T-helper 17 cell (primary cell): ENCODE measurements at places on chromosomes 16 and 17. TPM values are rescaled to one million over a fixed set of nuclear protein-coding genes. Genes with fewer than 3 reads are reported as not detected.
A peak's percentile ranks its signal among the peaks of the same experiment; 100 is the strongest.

GRCh38 chr17:1953831-1954230 lies 71.3 kb downstream of the RTN4RL1 start:
- no peak for DNase-seq
- H3K36me3 ChIP-seq = no peaks in the 10 kb centered on the region
- H3K27ac ChIP-seq = no peak overlapping the region

The TVP23A gene
- total RNA-seq = not detected

DNA sequence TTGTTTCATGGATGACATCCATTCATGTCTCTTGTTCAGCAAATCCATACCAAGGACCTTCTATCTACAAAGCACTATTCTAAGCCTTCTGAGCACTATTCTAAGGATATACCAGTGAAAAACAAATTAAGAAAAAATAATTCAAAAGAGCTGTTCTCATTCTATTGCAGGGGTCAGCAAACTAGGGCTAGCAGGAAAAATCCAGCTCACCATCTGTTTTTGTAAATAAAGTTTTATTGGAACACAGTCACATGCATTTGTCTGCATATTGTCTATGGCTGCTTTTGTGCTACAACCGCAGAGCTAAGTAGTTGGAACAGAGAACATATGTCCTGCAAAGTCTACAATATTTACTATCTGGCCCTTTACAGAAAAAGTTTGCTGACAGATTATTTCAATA lies 222.7 kb upstream of the DYNLRB2 start:
- H3K27me3 ChIP-seq = peaks cover 56% of the 10 kb centered on the region
- DNase-seq = no peak
- H3K27ac ChIP-seq = no peak overlapping the region
- H3K36me3 ChIP-seq = no peaks in the 10 kb centered on the region

The ASPA gene
- total RNA-seq = not detected

GRCh38 chr17:44375196-44376017 lies 11.8 kb upstream of the FAM171A2 start:
- H3K36me3 ChIP-seq = no peaks in the 10 kb centered on the region
- DNase-seq = no peak
- no peak overlapping the region for H3K27ac ChIP-seq

The MAP2K3 gene
- 73.0 TPM for total RNA-seq

DNA sequence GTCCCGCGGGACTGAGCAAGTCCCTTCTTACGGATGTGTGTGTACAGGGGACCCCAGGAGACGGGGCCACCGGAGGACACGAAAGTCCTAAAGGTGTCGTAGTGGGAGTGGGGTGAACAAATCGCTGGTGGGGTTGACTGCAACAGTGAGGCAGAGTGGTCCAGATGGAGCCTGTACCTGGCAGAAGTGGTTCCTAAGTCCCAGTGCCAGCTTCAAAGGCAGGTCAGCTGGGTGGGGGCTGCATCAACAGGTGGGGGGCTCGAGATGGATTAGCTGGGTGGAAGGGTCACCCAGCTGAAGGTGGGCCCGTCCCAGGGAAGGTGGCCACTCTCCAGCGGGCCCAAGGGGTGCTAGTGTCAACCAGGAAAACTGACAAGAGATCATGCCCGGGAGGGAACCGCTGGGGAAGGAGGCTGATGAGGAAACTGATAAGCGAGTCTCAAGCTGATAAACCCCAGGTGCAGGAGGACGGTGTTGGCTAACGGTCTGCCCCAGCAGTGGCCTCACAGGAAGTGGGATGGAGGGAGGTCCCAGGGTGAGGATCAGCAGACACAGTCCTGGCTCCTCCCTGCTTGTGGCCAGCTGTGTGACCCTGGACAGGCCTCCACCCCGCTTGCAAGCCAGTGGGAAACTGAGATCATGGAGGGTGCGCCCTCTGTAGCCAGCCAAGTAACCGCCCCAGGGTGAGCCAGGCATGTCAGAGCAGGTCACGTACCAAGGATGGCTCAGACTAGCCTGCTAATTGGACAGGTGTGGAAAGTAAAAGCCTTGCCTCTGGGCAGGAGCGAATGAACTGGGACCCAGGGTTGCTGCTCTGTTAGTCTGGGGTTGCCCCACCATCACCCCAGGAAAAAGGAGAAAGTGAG lies 1.0 kb downstream of the ORAI3 start:
- peaks cover 29% of the 10 kb centered on the region for H3K4me1 ChIP-seq
- no peaks in the 10 kb centered on the region for H3K27me3 ChIP-seq
- H3K27ac ChIP-seq = no peak overlapping the region
- H3K36me3 ChIP-seq = no peaks in the 10 kb centered on the region
- no peak for DNase-seq

- no peak overlapping the region for H3K4me3 ChIP-seq
- H3K4me1 ChIP-seq = peaks cover 4% of the 10 kb centered on the region
- H3K27me3 ChIP-seq = no peaks in the 10 kb centered on the region
- no peaks in the 10 kb centered on the region for H3K36me3 ChIP-seq
Measured at GRCh38 chr17:235831-236640, 54.6 kb upstream of the DOC2B start.

The KRT20 gene
- total RNA-seq = not detected

DNA sequence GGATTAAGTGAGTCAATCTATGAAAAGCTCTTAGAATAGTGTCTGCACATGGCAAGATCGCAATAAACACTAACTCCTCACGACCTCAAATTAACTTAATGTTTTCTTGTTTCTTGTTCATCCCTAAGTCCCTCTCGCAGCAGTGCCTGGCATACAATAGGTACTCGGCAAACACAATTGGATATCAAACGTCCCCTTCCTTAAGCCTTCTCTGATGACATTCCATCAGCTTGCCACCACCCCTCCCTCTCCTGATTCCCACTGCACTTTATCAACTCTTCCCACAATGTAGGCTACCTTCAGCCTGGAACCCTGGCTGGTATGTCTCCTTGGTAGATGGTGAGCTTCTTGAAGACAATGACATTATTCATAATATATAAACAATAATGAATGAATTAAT lies 33.3 kb downstream of the CCDC42 start:
- H3K4me3 ChIP-seq = no peak overlapping the region
- H3K27me3 ChIP-seq = peaks cover 35% of the 10 kb centered on the region
- H3K36me3 ChIP-seq = peaks cover 2% of the 10 kb centered on the region

The NSMCE1 gene
- 35.1 TPM for total RNA-seq

GRCh38 chr16:87143661-87144121 lies 173.5 kb downstream of the C16orf95 start:
- no peak for DNase-seq
- H3K4me1 ChIP-seq = no peaks in the 10 kb centered on the region
- H3K36me3 ChIP-seq = peaks cover 3% of the 10 kb centered on the region
- no peak overlapping the region for H3K4me3 ChIP-seq
- no peak overlapping the region for H3K27ac ChIP-seq

The LAT gene
- 193 TPM for total RNA-seq

GRCh38 chr17:66511135-66511534 lies 208.7 kb downstream of the PRKCA start:
- no peaks in the 10 kb centered on the region for H3K27me3 ChIP-seq
- H3K4me1 ChIP-seq = peaks cover 38% of the 10 kb centered on the region
- no peaks in the 10 kb centered on the region for H3K36me3 ChIP-seq
- DNase-seq = no peak
- H3K27ac ChIP-seq = peak overlapping the region; percentile 41

- peaks cover 3% of the 10 kb centered on the region for H3K4me1 ChIP-seq
- DNase-seq = no peak
- no peaks in the 10 kb centered on the region for H3K36me3 ChIP-seq
- H3K27ac ChIP-seq = no peak within 1 kb of the TSS
- H3K27me3 ChIP-seq = peaks cover 12% of the 10 kb centered on the region
Measured at GRCh38 chr16:72172105-72173034, at the start of gene PMFBP1. Gene PMFBP1, minus strand, starts transcription at chr16:72172155. Its CDS starts 947 bp downstream, at chr16:72171208.

The TBX2 gene
- total RNA-seq = not detected

GRCh38 chr16:83952940-83953795 lies at the start of gene OSGIN1:
Gene OSGIN1, plus strand, starts transcription at chr16:83953240. Its CDS starts 4,432 bp downstream, at chr16:83957672.
- no peaks in the 10 kb centered on the region for H3K36me3 ChIP-seq
- H3K27ac ChIP-seq = no peak within 1 kb of the TSS
- H3K27me3 ChIP-seq = peaks cover 28% of the 10 kb centered on the region

- no peak overlapping the region for H3K27ac ChIP-seq
- no peak for DNase-seq
- peaks cover 13% of the 10 kb centered on the region for H3K4me1 ChIP-seq
- no peaks in the 10 kb centered on the region for H3K27me3 ChIP-seq
Measured at GRCh38 chr17:50518384-50519023, 10.3 kb downstream of the MYCBPAP start.

GRCh38 chr17:64938925-64939474 lies 19.7 kb upstream of the LRRC37A3 start:
- no peak for DNase-seq
- peaks cover 12% of the 10 kb centered on the region for H3K27me3 ChIP-seq
- peak overlapping the region; percentile 47 for H3K27ac ChIP-seq
- H3K4me3 ChIP-seq = no peak overlapping the region

DNA sequence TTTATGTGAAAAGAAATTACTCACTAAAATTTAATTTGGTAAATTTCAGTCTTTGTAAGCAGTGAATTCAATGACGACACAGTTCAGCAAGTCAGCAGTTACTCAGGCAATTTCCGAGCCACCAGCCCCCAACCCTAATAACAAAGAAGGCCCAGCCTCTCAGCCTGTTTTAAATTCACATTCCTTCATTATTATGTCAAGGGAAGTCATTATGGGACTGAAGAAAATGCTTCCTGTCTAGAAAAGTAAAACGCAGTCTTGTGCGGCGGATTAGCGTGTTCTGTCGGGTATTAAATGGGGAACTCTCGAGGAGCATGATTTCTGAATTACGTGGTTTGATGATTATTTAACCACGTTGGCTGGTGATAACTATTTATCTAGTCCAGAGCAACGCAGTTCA lies 177.6 kb downstream of the AIPL1 start:
- H3K27ac ChIP-seq = no peak overlapping the region
- H3K27me3 ChIP-seq = peaks cover 53% of the 10 kb centered on the region
- no peaks in the 10 kb centered on the region for H3K36me3 ChIP-seq
- DNase-seq = no peak
- H3K4me1 ChIP-seq = no peaks in the 10 kb centered on the region
- H3K4me3 ChIP-seq = no peak overlapping the region

The TCAP gene
- total RNA-seq = 1.5 TPM

- H3K27me3 ChIP-seq = peaks cover 17% of the 10 kb centered on the region
- no peak for DNase-seq
- H3K27ac ChIP-seq = no peak overlapping the region
- peaks cover 2% of the 10 kb centered on the region for H3K36me3 ChIP-seq
Measured at GRCh38 chr17:51322390-51323029, 62.2 kb downstream of the UTP18 start.

DNA sequence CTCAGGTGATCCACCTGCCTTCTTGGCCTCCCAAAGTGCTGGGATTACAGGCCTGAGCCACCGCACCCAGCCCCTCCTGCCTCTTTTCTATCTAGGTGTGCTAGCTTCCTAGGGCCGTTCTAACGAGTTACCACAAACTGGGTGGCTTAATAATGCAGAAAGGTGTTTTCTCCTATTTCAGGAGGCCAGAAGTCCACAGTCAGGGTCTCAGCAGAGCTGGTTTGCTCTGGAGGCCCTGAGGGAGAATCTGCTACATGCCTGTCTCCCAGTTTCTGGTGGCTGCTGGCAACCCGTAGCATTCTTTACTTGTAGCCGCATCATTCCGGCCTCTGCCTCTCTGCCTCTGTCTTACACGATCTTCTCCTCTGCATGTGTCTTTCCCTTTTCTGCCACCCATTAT lies 89.2 kb downstream of the NTN1 start:
- H3K27ac ChIP-seq = no peak overlapping the region
- no peak overlapping the region for H3K4me3 ChIP-seq
- peaks cover 19% of the 10 kb centered on the region for H3K27me3 ChIP-seq
- H3K36me3 ChIP-seq = peaks cover 2% of the 10 kb centered on the region
- no peak for DNase-seq

DNA sequence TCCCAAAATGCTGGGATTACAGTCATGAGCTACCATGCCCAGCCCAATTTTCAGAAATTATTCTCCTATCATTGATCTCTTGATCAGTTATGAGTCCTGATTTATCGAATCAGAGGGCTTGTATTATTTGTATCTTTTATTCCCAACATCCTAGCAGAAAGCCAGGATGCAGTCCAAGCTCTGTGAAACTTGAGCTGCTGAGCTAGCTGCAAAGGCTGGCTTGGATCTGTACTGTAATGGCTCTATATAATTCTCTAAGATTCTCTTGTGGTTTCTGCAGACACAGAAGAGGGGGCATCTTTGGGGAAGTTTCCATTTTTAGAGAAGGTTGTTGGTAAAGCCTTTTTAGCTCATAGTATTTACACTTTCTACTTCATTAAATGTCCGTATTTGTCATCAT lies 227.1 kb downstream of the MAP2K4 start:
- DNase-seq = no peak
- H3K27ac ChIP-seq = peak overlapping the region; percentile 6
- H3K27me3 ChIP-seq = peaks cover 42% of the 10 kb centered on the region

GRCh38 chr16:55439101-55439690 lies 39.8 kb upstream of the MMP2 start:
- H3K27ac ChIP-seq = no peak overlapping the region
- H3K4me3 ChIP-seq = no peak overlapping the region
- H3K27me3 ChIP-seq = peaks cover 50% of the 10 kb centered on the region
- DNase-seq = no peak
- H3K4me1 ChIP-seq = no peaks in the 10 kb centered on the region

DNA sequence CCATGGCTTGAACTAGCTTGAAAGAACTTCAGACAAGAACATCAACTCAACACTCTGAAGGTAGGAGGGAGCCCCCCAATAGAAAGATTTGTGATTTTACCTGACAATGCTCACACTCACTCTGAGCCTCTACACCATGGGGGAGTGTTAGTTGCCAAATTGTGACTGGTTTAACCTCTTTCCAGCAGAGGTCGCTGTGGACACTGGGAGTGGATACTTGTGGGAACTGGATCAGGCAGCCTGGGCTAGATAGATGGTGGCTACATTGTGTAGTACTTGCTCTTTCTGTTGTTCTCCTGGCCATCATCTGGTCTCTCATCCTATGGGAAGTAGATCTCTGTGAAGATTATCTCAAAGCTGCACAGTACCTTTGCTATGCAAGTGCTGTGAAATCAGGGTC lies 2.9 kb downstream of the SMPD3 start:
- no peak for DNase-seq
- no peaks in the 10 kb centered on the region for H3K36me3 ChIP-seq

The SPATA32 gene
- total RNA-seq = 0.17 TPM

The GNAO1 gene
- total RNA-seq = 7.2 TPM

The ABHD15 gene
- 15.6 TPM for total RNA-seq

GRCh38 chr16:84104231-84104630 lies 12.5 kb downstream of the MBTPS1 start:
- H3K4me3 ChIP-seq = no peak overlapping the region
- no peaks in the 10 kb centered on the region for H3K27me3 ChIP-seq

GRCh38 chr16:66849549-66849948 lies 5.3 kb downstream of the CA7 start:
- peaks cover 2% of the 10 kb centered on the region for H3K4me1 ChIP-seq
- DNase-seq = no peak
- H3K27me3 ChIP-seq = peaks cover 34% of the 10 kb centered on the region
- peaks cover 2% of the 10 kb centered on the region for H3K36me3 ChIP-seq
- no peak overlapping the region for H3K4me3 ChIP-seq

- no peaks in the 10 kb centered on the region for H3K36me3 ChIP-seq
- H3K4me3 ChIP-seq = peak overlapping the region; percentile 62
- DNase-seq = peak; percentile 56
- H3K4me1 ChIP-seq = peaks cover 16% of the 10 kb centered on the region
- H3K27me3 ChIP-seq = no peaks in the 10 kb centered on the region
Measured at GRCh38 chr16:29784901-29785500, 5.5 kb upstream of the KIF22 start.

The NUDT7 gene
- 4.0 TPM for total RNA-seq

The YBX2 gene
- total RNA-seq = not detected

GRCh38 chr16:71894229-71894920 lies 956 bp upstream of the IST1 start:
- H3K27ac ChIP-seq = peak overlapping the region; percentile 95
- H3K4me3 ChIP-seq = peak overlapping the region; percentile 96
- H3K36me3 ChIP-seq = no peaks in the 10 kb centered on the region
- H3K27me3 ChIP-seq = no peaks in the 10 kb centered on the region
